Stimulated activated CD4-positive, alpha-beta T cell treated with anti-CD3 and anti-CD28 coated beads, Interleukin-2, amount 100 ng/mL, for 24 hours (primary cell): ENCODE measurements at places on chromosomes 11 and 22.

DNA sequence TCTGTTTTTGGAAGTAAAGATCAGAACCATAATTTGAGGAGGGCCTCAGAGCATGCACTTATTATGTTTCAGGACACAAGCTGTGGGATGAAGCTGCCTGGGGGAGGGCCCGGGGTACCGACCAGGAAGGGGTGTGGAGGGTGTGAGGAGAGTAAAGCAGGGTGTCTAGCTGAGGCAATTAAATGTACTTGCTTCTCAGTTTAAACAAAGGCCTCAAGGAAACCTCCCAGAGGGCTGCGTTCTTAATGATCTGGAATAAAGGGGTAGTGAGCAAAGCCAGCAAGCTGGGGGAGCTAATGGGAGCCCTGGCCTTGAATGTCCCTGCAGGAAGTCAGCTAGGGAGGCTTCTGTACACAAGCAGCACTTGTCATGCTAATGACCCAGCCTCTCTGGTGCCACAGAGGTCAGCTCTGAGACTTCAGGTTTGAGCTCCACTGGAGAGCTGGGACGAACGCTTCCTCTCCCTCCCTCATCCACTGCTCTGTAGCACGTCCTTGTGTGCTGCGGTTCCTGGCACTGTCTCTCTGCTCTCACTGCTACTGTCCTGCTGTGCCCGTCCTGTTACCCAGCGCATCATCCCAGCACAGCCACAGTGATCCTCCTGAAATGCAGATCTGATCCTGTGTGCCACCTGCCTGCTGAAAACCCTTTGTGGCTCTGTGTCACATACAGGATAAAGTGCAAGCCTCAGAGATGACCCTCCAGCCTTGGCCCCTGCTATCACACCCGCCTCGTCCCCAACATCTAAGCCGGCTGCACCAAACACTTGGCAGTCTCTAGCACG is 159.7 kb downstream of the DBX1 start:
- no peak for DNase-seq

DNA sequence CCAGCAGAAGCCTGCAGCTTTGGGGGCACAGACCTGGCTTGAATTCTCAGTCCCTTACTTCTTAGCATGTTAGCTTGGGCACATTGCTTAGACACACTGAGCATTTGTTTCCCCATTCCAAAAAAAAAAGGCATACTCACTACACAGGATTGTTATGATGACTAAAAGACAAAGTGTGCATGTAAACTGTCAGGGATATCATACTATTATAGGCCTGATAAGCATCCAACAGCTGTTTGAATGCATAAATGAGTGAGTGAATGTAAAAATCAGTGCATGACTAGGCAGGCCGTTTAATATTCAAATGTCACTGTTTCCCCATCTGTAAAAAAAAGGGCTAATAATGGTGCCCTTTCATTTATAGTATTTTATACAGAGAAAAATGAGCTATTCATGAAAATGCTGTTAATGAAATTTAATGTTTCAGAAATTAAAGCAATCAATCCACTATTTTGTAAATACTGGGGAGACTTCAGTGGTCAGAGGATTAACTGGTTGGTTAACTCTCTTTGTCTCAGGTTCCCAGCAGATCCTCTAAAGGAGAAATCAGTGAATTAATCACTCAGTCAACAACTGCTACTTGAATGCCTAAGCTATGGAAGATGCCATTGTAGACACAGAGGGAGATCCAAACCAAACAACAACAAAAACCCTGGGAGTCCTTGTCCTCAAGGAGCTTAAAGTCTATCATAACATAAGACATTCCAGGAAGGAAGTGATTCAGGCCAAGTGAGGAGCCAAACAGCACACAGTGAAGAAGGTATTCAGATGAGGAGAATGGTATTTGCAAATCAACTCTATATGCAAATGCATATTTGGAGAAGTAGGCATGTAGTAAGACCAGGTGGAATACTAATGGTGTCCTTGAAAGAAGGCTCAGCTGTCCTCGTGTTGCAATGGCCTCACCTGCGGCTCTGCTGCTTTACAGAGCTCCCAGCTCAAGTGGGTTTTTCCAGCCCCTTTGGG is 26.8 kb downstream of the BARX2 start:
- no peak for DNase-seq

GRCh38 chr11:68369756-68370155 is 57.4 kb downstream of the LRP5 start:
- DNase-seq: no peak

GRCh38 chr11:66008095-66008467 is 3.7 kb upstream of the CST6 start:
- no peak for DNase-seq

GRCh38 chr11:69393178-69393832 is 88.2 kb upstream of the LINC01488 start:
- DNase-seq: no peak

GRCh38 chr11:69358398-69359020 is 64.6 kb downstream of the MYEOV start:
- DNase-seq: peak; percentile 14

- no peak for DNase-seq
Observed at GRCh38 chr11:73216465-73216864, 1.6 kb upstream of the P2RY2 start.

- DNase-seq: no peak
Observed at GRCh38 chr11:56905442-56905841, 83.3 kb upstream of the OR5AK2 start.

- DNase-seq: no peak
Observed at GRCh38 chr11:80061056-80061455, 620.2 kb upstream of the TENM4 start.

DNA sequence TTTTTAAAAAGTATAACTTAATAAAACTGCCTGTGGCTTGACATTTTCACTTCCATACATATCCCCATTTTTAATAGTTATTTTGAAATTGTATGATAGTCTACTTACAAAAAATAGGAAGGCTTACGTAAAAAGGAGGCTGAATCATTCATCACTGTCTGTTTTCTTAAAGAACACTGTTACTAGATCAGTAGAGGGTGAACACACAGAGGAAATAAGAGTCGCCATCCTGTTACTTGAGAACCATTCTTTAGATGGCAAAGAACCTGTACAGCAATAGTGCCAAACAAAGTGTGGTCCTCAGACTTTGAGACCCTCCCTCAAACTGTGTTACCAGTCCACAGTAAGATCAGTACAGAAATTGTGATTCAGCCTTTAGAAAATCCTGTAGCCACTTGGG is 180.7 kb downstream of the PGR start:
- DNase-seq: no peak

- no peak for DNase-seq
Observed at GRCh38 chr11:72815110-72815618, 953 bp downstream of the ATG16L2 start.

GRCh38 chr11:70689764-70690163 is 291.4 kb downstream of the CTTN start:
- no peak for DNase-seq

DNA sequence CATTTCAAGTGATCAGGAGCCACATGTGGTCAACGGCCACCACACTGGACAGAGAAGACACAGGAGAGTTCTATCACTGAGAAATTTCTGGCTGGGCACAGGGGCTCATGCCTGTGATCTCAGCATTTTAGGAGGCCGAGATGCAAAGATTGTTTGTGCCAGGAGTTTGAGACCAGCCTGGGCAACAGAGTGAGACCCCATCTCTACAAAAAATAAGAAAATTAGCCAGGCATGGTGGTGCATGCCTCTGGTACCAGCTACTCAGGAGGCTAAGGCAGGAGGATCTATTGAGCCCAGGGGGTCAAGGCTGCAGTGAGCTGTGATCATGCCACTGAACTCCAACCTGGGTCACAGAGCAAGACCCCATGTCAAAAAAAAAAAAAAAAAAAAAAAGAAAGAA is 26.3 kb downstream of the KCNJ4 start:
- DNase-seq: no peak

DNA sequence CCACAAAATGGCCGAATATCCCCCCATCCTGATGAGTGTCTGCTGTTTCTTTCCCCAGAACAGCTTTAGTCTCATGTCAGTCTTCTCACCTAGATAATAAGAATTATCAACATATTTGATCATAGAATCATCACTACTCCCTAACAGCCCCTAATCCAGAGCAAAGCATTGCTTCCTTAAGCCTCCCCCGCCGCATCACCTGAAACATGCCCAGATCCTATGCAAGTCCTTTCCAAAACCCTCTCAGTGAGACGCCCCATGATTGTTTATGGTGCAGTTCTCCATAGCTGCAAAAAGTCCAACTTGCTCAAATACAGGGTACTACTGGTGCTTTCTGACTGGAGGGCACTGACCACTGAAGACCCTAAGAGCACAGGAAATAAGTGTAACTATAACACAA is 20.1 kb downstream of the KCNJ1 start:
- no peak for DNase-seq

DNA sequence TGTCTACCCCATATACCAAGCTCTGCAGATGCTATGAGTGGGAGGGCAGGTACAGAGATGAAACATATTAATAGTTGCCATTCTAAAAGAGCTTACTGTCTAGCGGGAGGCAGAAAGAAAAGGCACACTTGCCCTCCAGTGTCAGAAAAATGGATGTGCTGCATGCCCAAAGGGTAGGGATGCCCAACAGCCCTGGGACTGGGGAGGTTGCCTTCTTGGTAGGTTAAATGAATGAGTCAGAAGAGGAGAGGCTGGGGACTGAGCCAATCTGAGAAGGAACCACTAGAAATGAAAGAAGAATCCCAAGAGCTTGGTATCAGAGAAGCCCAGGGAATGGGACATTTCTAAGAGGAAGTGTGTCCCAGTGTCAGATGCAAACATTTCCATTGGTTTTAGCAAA is 1.2 kb downstream of the BIRC3 start:
- peak; percentile 67 for DNase-seq

DNA sequence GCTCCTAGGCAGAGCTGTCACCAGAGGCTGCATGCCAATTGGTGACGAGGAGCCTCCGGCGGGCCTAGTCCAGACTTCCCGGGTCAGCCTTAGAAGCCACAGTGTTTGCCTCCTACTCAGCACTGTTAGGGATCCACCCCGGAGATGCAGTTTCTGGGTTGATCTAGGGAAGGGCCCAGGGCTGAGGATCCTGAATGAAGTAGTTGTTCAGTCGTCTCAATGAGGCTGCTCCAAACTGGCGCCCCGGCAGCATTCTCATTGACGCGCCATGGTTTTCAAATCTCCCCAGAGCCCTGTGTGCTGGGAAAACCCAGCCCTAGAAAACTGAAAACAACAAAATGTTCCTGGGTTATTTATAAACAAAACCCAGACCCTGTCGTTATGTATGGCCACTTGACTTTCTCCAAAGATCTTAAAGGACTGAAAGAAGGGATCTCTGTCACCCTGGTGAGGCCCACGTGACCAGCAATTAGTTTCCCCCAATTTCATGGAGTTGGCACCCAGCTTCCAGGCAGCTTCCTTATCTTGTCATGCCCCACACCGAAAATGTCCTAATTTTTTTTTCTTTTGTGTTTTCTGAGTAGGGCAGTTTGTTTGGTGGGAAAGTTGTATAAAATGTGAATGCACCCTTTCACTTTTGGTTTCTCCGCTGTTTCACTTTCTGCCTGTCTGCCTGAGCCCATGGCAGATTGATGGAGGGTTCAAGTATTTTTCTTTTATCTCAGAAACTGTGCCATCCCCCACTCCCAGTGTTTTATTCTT is 2.0 kb upstream of the EHD1 start:
- DNase-seq: no peak

DNA sequence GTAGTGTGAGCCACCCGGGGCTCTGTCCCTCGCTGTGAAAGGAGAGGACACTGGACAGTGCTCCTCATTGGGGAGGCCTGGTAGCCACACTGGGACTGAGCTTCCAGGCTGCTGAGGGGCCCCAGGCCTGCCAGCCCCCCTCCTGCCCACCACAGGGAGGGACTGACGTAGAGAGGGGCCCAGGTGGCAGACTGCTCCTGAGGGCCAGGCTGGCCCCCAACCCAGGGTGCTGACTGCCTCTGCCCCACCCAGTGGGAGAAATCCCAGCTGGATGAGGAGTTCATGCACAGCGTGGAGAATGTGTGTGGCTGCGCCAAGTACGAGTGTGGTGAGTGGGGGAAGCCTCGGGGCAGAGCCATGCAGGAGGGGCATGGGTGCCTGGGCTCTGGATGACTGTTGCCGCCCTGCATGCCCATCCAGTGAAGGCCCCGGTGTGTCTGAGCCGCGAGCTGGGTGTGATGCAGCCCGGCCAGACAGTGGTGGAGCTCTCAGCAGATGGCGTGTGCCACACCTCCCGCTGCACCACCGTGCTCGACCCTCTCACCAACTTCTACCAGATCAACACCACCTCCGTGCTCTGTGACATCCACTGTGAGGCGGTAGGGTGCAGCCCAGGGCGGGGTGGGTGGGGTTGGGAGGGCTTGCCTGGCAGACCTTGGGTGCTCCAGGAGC is 78.7 kb upstream of the MYOD1 start:
- DNase-seq: no peak
